ENCODE measurements at places on chromosomes 3 and 15. TPM values are rescaled to one million over a fixed set of nuclear protein-coding genes. Genes with fewer than 3 reads are reported as not detected.

Gene CLRN1
- not detected for total RNA-seq

Gene COX17
- 24.9 TPM for total RNA-seq

Gene GPR62
- total RNA-seq, result not detected

Gene CELF6
- not detected for total RNA-seq

Gene CADPS
- 0.08 TPM for total RNA-seq

Gene PRTG
- total RNA-seq, result 0.56 TPM

Gene ALPK3
- total RNA-seq, result 5.5 TPM

Gene SLC28A2
- total RNA-seq, result not detected

GRCh38 chr3:143121241-143122088 lies 1.9 kb downstream of the CHST2 start:
- peak; percentile 3 for ATAC-seq

DNA sequence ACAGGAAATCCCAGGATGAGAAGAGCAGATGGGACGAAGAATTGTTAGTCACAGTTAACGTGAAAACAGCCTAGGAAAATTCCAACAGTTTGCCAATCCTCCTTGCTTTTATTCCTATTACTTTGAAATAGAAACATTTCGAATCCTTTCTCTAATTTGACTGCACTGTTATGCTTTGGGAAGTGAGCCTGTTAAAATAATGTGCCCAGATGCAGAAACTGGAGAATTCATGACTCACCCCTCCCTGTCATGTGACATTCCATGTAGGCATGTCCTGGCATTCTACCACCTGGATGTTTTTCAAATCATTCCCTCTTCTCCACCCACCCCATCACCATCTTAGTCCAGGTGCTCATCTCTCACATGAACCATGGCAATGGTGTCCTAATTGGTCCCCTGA lies 107.3 kb downstream of the MINAR1 start:
- no peak for ATAC-seq

DNA sequence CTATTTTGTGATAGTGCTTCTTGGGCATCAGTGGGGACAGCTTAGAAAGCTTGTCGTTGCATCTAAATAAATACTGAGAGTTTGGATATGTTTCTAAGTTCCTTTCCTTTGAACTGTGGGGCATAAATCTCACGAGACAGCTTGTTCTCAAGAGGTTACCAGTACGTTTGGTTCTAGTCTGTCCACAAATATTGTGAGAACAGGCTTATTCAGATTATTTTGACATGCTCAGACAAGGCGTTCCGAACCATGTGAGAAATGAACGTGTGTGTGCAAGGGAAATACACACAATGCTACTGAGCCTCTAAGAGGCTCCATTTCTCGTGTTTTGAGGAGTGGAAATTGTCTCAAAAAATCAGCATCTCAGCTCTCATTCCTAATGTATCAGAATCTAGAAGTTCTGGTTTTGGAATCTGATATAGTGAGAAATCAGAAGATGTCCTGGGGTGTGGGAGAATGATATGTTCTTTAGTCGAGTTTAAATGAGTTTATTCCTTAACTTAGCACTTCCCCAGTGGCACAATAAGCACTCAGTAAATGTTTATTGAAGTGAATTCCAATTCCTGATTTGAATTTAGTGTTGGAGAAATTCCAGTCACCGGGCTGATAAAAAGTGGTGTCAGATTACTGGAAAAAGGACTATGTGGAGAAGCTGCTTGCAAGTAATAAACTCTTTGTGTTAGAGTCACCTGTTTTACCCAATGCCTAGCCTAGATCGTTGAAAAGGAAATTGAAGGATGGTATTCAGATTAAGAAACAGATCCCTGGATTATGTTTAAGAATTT lies 481.5 kb downstream of the LPP start:
- peak; percentile 77 for ATAC-seq

DNA sequence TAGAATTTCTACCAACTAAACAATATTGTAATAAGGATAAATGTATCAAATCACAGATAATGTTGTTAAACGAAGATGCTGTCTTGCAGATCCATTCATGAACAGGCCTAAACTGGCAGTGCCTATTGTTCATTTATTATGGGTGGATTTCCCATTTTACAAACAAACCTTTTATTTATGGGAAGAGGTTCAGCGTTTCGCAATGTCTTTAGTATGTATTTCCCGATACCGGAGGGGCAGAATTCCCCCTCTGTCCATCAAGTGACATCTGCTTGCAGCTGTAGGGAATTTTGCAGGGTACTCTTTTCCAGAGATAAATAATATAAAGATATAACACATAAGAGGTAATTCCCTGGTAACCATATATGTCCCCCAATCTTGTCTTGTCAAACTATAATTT lies 5.7 kb downstream of the CEP19 start:
- no peak for ATAC-seq

GRCh38 chr3:18446149-18446825 lies 21.1 kb upstream of the SATB1 start:
- no peak for ATAC-seq

- no peak for ATAC-seq
These were observed 52.6 kb downstream of the ARNT2 start for GRCh38 chr15:80456517-80457492.

GRCh38 chr3:51332156-51332555 lies 52.9 kb upstream of the MANF start:
- ATAC-seq, result no peak

DNA sequence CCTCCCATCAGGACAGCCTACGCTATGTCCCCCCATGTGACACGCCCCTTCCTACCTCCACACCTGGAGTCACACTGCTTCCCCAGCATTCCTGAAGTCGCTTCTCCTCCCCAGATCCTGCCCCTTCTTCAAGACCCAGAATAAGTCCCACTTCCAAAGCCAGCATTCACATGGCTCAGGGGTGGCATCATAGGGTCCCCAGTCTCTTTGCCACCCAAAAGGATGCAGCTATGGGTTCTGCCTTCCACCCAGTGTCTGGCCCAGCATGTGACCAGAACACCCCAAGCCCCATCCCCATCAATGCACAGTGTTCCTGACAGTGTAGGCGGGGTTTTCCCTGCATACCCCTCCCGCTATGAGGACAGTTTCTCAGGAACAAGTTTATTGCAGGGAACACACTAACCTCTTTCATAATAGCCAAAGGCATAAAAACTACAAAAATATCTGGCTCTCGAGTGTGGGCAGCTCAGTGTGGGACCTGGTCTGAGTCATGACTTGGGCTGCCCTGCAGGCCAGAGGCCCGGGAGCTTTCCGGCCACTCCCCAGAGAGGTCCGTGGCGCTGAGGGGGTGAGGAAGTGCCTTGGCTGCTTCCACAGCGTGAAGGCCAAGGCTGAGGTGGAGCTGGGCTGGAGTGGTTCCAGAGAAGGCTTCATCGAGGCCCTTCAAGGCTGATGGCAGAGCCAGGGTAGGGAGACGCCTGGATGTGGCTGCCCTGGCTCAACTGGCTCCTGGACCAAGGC lies 5.8 kb downstream of the ISLR start:
- ATAC-seq, result peak; percentile 68

DNA sequence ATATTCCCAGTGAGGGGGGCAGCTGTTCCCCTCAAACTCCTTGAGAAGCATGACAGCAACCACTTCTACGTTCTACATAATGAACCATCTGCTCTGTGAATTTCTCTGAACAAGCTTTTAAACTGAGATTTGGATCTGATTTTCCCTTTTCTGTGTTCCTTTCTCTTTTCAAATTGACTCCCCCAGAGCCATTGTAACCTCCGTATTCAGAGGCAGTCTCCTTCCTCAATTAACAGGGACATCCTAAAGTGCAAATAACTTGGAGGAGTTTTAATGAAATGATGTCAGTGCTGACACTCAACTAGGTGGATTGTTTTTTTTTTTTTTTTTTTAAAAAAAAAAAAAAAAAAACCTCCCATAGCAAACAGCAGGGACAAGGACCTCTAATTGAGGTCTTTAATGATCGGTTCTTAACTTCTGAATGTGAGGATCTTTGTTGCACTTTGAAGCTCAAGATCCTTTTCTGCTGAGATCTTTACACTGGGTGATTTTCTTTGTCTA lies 48.8 kb downstream of the ADAMTS9 start:
- no peak for ATAC-seq

DNA sequence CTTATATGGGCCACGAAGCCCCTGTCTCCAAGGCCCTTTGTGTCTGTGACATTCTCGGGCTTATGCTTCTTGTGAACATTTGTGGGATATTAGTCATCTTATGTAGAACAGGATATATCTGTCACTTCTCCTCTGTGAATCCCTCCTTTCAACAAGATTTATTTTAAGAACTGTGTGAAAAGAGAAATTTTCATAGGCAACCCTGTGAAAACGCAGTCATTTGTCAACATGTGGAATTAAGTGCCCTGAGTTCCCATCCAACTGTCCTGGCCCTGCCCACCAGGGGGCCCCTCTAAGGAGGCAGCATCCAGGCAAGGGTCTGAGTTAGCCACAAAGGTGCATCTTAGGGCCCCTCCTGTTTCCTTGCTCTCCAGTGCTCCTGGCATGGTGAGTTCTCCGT lies 76.8 kb upstream of the CHRNA7 start:
- ATAC-seq, result no peak

DNA sequence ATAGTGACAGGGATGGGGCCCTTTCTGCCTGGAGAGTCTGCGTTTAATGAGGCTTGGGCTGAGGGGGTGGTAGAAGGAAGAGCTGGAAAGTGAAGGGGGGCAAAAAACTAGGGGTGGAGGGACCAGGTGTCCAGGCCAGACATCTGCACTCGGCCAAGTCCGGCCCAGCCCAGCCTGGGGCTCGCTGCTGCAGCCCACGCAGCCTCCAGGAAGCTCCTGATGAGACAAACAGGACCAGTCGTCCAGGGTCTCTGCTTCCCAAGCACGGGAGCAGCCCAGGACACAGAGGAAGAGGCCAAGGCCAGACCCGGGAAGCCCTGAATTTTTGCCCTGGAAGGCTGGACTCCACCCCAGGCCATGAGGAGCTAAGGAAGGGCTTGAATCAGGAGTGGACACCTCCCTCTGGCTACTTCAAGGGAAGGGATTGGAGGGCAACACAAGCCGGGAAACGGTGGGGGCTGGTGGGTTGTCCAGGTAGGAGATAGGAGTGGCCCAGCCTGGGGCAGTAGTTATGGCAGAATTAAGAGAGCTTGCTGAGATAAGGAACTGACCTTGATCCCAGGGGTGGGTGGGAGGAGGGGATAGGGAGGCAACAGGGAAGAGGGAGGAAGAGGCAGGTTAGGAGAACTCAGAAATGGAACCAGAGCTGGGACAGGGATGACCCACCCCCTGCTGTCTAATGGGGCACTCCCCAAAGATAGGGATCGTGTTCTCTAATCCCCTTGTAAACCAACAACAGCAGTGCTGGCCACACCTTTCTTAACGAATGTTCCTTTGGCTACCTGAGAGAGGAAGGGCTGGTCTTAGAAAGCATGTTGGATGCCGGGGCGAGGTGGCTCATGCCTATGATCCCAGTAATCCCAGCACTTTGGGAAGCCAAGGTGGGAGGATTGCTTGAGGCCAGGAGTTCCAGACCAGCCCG lies 89.5 kb downstream of the ANP32A start:
- no peak for ATAC-seq

DNA sequence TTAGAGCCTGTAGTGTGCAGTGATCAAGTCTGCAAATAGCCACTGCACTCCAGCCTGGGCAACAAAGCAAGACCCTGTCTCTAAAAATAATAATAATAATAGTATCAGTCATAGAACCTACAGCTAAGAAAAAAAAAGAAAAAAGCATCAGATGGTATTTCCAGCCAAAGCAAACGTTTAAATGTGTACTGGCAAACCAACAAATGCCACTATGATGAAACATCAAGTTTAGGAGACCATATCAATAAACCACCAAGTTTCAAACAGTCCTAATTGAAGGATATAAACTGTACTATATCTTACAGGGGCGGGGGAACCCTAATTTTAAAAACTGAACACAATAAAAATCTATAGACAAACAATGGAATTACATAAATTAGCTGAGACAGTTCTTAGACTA lies 6.4 kb downstream of the UBP1 start:
- no peak for ATAC-seq

DNA sequence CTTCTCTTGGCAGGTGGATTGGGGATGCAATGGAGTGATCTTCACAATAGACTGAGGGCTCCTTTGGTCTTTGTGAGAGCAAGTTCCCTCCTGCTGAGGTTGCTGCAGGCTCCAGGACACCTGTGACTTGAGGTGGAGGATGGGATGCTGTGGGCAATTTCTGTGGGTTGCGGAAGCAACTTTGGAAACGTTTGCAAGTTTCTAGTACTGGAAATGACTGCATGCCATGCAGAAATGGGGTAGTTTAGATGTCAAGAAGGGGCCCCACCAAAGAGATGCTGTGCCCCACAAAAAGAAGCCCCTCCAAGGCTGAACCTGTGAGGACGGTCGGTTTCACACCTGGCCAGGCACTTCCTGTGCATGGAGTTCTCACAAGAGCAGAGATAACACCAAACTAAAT lies 80.4 kb upstream of the XCR1 start:
- ATAC-seq, result no peak

DNA sequence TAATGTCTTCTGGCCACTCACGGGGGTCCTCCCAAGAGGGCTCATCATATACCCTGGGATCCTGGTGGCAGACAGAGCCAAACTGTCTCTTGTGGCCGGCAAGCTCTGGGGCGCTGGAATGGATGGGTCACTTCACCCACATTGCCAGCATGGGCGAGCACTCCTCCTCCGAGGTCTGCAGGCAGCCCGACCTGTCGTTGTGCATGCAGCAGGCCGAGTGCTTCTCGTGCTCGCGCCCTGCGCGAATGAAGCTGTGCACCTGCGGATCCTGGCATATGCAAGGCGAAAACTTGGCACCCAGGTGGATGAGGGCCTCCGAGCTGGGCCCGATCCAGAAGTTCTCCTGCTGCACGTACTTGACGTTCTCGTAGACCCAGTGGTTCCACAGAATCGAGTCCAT lies 33.6 kb upstream of the GRIP2 start:
- no peak for ATAC-seq
